ENCODE measurements at places on chromosomes 6 and 20. TPM values are rescaled to one million over a fixed set of nuclear protein-coding genes. Genes with fewer than 3 reads are reported as not detected.

Gene SPINT4
- not detected for total RNA-seq

Gene SYTL3
- 1.9 TPM for total RNA-seq

Gene MACROD2
- total RNA-seq, result 2.4 TPM

Gene RARS2
- total RNA-seq, result 57.9 TPM

Gene EDN1
- 0.65 TPM for total RNA-seq

Gene CTAGE9
- not detected for total RNA-seq

Gene ADGRF4
- total RNA-seq, result not detected
